ENCODE measurements at places on chromosomes 5 and 9. TPM values are rescaled to one million over a fixed set of nuclear protein-coding genes. Genes with fewer than 3 reads are reported as not detected.

The FGD3 gene
- total RNA-seq: not detected

The PELO gene
- total RNA-seq: 17.2 TPM

The SMIM32 gene
- not detected for total RNA-seq

The KIF4B gene
- total RNA-seq: not detected

The CPEB4 gene
- 10.3 TPM for total RNA-seq

The FOXD4L6 gene
- 0.37 TPM for total RNA-seq

The PTGS1 gene
- total RNA-seq: 83.0 TPM

The DCANP1 gene
- total RNA-seq: not detected

The PPP3R2 gene
- not detected for total RNA-seq

The BTNL3 gene
- not detected for total RNA-seq

The GARNL3 gene
- total RNA-seq: 1.1 TPM

The RORB gene
- 1.2 TPM for total RNA-seq

The CMYA5 gene
- 0.59 TPM for total RNA-seq
